Articular chondrocyte of knee joint (primary cell): ENCODE measurements at places on chromosomes 6 and 20. TPM values are rescaled to one million over a fixed set of nuclear protein-coding genes. Genes with fewer than 3 reads are reported as not detected.

EPHA7 gene
- not detected in 2 replicates for total RNA-seq

TRIM40 gene
- not detected in 2 replicates for total RNA-seq

TAGAP gene
- 0.11 TPM in 1 of 2 replicates, not detected in the other for total RNA-seq

SEL1L2 gene
- not detected in 2 replicates for total RNA-seq

IL20RA gene
- total RNA-seq = 0.26 and 0.43 TPM in 2 replicates

TXNDC5 gene
- total RNA-seq = 422 and 508 TPM in 2 replicates

LY6G5B gene
- 4.2 and 4.8 TPM in 2 replicates for total RNA-seq

SYCP2L gene
- total RNA-seq = 0.13 and 0.43 TPM in 2 replicates

ZBTB46 gene
- total RNA-seq = 3.5 and 4.4 TPM in 2 replicates

EYA4 gene
- 0.26 and 0.32 TPM in 2 replicates for total RNA-seq

HLA-F gene
- total RNA-seq = 5.0 and 16.4 TPM in 2 replicates

MEP1A gene
- total RNA-seq = not detected in 2 replicates

RNF39 gene
- total RNA-seq = not detected in 2 replicates

OR2H2 gene
- total RNA-seq = not detected in 2 replicates

LY6G6D gene
- total RNA-seq = not detected in 2 replicates

MARCKS gene
- total RNA-seq = 158 and 169 TPM in 2 replicates

DEFB132 gene
- total RNA-seq = not detected in 2 replicates

LST1 gene
- not detected in 2 replicates for total RNA-seq

RBPJL gene
- total RNA-seq = not detected in 2 replicates

OVOL2 gene
- total RNA-seq = not detected in 2 replicates

MYCT1 gene
- 0.13 and 0.32 TPM in 2 replicates for total RNA-seq

PLEKHG1 gene
- total RNA-seq = 0.91 and 2.3 TPM in 2 replicates

TMEM244 gene
- total RNA-seq = not detected in 2 replicates

C6orf58 gene
- total RNA-seq = not detected in 2 replicates

C6orf120 gene
- 48.7 and 52.8 TPM in 2 replicates for total RNA-seq

AIF1 gene
- not detected in 2 replicates for total RNA-seq

MDC1 gene
- 6.8 and 8.4 TPM in 2 replicates for total RNA-seq

CFB gene
- 26.9 and 34.6 TPM in 2 replicates for total RNA-seq

EDN3 gene
- total RNA-seq = not detected in 2 replicates

LRRC73 gene
- total RNA-seq = 0.32 and 0.39 TPM in 2 replicates

RIPPLY2 gene
- under 0.01 and 0.43 TPM in 2 replicates for total RNA-seq

MDFI gene
- 4.0 and 7.8 TPM in 2 replicates for total RNA-seq

PRSS16 gene
- total RNA-seq = not detected in 2 replicates

PCK1 gene
- under 0.01 TPM in 1 of 2 replicates, not detected in the other for total RNA-seq

TSPO2 gene
- not detected in 2 replicates for total RNA-seq

BTN1A1 gene
- total RNA-seq = not detected in 2 replicates

CHRNA4 gene
- not detected in 2 replicates for total RNA-seq

GSTA1 gene
- 0.26 TPM in 1 of 2 replicates, not detected in the other for total RNA-seq

ATP6V1G2 gene
- 3.4 and 3.5 TPM in 2 replicates for total RNA-seq
